ENCODE measurements at places on chromosomes 13 and 19. TPM values are rescaled to one million over a fixed set of nuclear protein-coding genes. Genes with fewer than 3 reads are reported as not detected.

DNA sequence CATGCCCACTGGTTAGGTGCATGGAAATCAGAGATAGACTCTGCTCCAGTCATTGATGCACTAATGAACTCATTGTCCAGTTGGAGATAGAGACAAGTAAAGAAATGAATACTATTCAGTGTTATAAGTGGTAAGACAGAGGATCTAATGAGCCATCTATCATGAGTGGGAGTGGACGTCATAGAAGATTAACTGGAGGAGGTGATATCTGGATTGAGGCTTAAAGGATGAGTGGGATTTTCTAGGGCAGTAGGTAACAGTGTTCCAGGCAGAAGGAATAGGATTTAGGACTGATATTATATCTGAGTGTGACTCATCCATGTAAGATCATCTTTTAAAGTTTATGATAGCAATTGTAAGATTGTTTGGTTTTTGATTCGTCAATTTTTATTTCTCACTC is 152.2 kb upstream of the CSNK1A1L start:
- DNase-seq, result no peak

Gene TNFSF11
- total RNA-seq, result 0.21 TPM

- no peak for DNase-seq
Measured at GRCh38 chr13:98480915-98481877, 95.7 kb downstream of the STK24 start.

DNA sequence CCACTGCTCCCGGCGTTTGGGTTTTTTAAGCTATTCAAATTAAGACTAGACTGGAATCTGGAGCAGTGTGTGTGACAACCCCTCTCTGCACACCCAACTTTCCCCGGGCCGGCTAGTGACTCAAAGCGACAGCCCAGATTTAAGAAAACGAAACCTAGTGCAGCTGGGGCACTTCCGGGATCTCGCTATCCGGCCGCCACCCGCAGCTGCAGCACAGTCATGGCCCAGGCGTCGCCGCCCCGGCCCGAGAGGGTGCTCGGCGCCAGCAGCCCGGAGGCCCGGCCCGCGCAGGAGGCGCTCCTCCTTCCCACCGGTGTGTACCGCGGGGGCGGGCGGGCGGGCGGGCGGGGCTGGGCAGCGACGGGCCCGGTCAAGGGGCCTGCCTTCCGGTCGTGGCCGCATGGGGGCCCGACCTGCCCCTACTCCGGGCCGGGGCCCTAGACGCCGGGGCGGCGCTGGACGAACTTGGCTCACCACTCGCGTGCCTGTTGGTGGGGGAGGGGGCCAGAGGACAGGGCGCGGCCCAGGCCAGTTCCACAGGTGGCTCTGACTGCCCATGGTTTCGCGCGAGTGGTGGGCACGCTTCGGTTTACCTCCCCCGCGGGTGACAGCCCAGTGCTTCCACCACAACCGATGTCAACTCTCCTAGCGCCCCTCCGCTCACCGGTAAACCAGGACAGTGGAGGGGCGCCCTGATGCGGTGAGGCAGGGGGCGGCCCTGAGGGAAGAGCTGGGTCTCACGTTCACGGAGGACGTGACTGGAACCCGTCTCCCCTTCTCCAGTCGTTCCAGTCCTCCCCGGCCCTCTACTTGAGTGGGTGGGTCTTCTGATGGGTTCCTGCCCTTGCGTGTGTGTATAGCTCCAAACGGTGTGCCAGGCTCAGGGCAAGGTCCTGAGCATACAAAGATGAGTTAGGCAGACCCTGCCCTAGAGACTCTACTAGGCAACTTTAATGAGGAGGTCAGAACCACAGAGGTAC is at the start of gene PHF11:
PHF11 (plus strand) TSS at position 171 of the 980 bp plus-strand sequence; CDS start at position 220, 49 bp downstream.
- peak; percentile 53 for DNase-seq

DNA sequence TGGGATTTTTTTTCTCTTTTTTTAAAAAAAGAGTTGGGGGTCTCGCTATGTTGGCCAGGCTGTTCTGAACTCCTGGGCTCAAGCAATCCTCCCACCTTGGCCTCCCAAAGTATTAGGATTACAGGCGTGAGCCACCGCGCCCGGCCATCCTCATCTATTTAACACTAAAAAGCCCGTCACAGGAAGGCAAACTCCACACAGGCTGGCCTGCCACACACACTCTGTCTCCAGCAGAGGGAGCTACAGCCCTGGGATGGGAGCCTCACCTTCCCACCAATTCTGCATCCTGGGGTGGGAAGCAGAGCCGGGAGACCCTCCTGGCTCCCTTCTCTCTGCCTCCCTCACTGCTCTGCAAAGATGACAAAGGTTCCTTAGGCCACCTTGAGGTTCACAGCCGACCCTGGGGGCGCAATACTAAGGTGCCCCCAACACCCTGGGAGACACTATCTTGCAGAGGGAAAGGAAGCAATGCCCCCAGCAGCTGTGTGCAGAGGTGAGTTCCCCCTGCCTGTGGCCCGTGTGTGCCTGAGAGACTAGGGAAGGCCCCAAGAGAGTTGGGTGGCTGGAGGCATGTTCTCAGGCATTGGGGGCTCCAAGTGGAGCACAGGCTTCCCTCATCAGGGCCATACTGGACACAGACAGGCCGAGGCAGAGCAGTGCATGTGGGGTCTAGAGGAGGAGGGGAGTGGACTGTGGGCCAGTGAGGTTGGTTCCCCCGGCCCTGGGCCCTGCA is 27.4 kb upstream of the TIMM44 start:
- DNase-seq, result peak; percentile 69

DNA sequence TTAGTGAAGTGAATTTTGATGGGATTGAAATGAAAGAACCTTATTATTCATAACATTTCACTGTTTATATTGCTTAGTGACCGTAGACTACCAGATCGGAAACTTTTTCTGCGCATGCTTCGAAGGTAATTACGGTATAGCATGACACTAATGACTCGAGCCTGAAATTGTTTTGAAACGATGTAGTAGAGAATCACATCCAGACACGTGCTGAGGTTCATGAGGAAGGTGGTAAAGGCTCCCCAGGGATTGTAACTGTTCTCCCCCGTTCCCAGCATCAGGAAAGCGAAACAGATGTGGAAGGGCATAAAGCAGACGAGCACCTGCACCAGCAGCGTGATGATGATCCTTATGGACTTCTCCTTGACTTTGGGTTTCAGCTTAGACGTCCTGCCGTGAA is 3.3 kb downstream of the GPR18 start:
- DNase-seq, result no peak

DNA sequence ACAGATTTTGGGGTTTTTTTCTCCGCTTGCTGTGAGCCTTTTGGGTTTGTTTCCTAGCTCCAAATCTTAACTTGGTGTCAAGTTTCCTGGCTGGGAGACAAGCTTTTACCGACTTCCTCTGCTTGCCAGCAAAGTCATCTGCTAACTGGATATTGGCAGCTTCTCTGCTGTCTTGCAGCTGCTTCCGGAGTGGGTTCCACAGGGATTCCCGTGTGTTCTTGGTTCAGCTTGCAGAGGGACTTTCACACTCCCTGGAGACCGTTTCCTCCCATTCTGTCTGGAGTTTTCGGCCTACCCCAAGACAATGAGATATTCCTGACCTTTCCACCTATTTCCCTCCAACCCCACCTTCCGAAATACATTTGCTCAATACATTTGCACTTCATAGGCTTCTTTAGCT is 2.2 kb upstream of the COLGALT1 start:
- DNase-seq, result peak; percentile 70

- DNase-seq, result no peak
Measured at GRCh38 chr19:46609511-46610412, 8.6 kb downstream of the CALM3 start.

Gene CACTIN
- 31.8 TPM for total RNA-seq

- no peak for DNase-seq
Measured at GRCh38 chr13:114142137-114142550, 9.7 kb upstream of the RASA3 start.

Gene CAB39L
- 3.9 TPM for total RNA-seq

Gene CEACAM1
- 9.3 TPM for total RNA-seq

DNA sequence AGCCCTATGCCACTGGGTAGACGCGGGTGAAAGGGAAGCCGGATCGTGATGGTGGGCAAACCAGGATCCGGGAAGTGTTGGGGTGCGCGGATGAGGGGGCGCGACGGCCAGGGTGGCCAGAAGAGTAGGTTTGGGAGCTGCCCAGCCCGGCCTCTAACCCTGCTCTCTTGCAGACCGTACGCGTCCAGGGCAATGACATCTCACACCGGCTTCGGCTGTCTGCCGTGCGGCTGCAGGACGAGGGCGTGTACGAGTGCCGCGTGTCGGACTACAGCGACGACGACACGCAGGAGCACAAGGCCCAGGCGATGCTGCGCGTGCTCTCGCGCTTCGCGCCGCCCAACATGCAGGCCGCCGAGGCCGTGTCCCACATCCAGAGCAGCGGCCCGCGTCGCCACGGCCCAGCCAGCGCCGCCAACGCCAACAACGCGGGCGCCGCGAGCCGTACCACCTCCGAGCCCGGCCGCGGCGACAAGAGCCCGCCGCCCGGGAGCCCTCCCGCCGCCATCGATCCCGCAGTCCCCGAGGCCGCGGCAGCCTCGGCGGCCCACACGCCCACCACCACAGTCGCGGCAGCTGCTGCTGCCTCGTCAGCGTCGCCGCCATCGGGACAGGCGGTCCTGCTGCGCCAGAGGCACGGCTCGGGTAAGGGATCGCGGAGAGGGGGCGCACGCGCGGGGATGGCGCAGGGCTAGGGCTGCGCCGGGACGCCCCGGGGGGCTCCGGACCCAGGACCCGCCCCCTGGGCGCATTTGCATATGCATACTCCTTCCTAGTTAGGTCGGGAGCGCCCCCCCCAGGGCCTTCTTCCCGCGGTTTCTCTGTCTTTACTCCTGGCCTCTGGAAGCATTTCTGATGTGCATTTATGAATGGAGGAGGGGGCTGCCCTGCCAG is 4.1 kb downstream of the VSTM2B start:
- DNase-seq, result peak; percentile 31

Gene MYO16
- total RNA-seq, result 1.4 TPM

Gene SPART
- total RNA-seq, result 32.6 TPM

- no peak for DNase-seq
Measured at GRCh38 chr19:37718304-37718703, 1.3 kb downstream of the ZNF607 start.

DNA sequence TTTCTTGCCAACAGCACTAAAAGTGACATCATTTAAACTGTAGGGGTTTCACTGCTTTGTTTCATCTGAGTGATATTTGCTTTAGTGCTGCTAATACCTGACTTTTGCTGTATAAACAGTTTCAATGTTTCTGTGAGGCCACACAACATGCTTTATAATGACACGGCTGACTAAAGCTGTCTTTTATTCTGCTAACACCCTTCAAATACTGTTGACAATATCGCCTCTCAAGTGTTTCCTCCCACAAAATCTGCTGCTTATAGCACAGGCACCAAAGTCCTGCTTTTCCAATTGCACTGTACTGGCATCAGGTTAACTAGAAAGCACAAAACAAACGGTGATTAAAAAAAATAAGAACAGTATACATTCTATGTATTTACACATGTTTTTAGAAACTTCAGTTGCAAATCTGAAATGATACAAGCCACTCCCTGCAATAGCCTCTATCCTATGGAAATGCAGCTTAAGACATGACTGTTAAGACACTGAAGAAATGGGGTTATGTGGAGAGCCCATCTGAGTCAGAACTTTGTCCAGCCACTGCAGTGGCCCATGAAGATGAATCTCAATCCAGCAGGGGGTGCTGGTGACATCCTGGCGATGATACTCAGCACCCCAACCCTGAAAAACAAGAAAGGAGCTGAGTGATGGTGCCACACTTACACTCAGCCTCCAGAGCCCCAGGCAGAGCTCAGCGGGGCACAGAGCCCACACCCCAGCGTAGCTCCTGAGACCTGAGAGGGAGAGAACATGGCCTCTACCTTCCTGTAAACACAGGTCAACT is 29.4 kb downstream of the RFXAP start:
- DNase-seq, result no peak

Gene CATSPERD
- total RNA-seq, result not detected

Gene PRX
- total RNA-seq, result 6.7 TPM

- DNase-seq, result no peak
Measured at GRCh38 chr19:7445104-7445503, 43.7 kb downstream of the PEX11G start.

Gene ZNF846
- total RNA-seq, result 17.6 TPM
